ENCODE measurements at places on chromosomes 6 and 20. TPM values are rescaled to one million over a fixed set of nuclear protein-coding genes. Genes with fewer than 3 reads are reported as not detected.

DNA sequence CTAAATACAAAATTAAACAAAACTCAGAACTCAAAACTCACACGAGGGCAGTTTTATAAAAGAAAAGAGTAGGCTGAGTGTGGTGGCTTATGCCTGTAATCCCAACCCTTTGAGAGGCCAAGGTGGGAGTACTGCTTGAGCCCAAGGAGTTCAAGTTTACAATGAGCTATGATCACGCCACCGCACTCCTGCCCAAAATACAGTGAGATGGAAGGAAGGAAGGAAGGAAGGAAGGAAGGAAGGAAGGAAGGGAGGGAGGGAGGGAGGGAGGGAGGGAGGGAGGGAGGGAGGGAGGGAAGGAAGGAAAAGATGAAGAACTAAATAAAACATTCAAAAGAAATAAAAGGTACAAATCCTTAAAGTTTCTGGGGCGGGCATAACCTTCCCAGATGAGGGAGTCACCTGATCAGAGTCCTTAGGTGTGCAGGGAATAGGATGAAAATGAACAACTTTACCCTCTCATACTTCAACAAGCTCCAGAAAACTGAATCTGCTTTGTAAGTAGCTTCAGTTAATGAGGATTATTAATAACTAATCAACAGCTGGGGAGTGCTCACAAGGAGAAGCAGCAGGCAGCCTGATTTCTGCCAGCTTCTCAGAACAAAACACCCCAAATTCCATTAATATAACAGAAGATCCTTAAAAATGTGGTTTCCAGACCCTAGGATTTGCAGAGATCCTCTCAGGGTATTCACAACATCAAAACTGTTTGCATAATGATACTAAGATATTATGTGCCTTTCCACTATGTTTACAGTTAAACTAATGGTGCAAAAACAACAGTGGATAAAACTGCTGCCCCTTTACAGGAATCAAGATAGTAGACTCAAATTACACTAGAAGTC, 21.8 kb downstream of the LMBRD1 start:
- no peak for DNase-seq

DNA sequence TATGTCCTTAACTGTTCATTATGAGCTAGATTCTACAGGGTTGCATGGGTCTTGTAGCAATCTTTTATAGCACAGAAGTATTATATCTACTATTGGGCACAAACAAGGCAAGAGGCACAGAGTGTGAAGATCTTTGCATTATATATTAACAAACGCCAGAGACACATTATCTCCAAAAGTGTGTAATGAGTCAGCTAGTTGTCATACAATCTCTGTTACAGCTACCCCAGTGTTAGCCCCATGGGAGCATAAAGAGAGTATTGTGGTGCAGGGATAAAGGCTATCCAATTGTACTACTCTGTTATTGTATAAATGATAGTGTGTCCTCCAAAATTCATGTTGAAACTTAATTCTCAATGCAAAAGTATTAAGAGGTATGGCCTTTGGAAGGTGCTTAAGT, 148.4 kb upstream of the RIMS1 start:
- no peak for DNase-seq

DNA sequence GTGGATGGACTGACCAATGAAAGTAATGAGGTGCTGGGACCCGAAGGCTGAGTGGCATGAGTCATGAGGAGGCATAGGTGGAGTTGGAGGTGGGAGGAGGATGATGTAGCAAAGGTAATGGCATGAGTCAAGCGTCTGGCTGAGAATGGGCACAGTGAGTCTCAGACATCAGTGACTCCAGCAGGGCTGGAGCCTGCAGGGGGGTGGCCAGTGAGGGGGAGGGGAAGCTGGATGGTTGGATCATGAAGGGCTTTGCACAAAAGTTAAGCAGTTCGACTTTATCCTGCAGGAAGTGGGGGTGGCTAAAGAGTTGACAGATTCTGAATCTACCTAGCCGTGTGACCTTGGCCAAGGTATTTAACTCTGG, 99.0 kb upstream of the IYD start:
- DNase-seq = no peak

DNA sequence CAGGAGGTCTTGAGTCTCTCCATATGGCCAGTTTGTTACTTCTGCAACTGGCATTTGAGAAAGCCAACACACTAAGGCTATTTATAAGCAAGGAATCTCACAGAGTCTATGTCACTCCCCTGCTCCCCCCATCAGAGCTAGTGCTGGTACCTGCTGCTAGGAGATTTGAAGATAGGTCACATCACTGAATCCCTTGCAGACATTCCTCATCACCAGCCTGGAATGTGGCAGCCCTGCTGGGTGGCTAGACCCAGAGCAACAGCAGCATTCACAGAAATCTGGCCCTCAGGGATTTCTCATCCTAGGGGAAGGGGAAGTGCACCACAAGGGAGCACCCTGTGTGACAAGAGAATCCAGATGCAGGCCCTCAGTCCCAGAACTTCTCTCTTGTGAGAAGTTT, 672.1 kb downstream of the HACE1 start:
- DNase-seq = no peak

DNA sequence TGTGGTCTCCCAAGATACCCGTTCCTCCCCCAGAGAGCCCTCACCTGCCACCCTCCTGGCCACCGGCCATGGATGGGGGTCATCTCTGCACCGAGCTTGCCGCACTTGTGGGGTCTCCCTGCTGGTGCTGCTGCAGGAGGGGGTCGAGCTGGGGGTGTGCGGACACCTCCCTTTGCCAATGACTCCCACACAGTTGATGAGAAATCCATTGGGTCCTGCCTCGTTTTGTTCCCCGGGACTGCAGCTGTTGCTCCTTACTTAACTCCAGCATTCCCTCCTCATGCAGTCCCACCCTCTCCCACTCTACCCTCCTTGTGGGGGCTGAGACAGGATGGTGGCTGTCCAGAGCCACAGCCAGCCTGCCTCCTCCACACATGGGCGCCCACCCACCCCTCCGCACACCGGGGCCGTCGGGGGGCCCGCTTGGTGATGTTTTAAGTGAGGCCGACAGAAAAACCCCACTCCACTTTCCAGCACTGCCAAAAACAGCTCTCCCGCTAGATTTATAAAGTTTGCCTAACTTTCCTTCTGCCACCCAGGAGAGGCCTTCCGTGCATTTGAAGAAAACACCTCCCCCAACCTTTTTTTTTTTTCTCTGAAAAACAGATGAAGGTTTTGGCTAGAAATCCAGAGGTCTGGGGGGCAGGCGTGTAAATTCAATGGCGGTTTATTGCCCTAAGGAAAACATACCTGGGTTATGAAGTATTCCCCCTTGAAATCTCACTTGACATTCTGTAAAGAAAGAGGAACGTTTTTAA, 53.5 kb upstream of the APCDD1L start:
- no peak for DNase-seq

DNA sequence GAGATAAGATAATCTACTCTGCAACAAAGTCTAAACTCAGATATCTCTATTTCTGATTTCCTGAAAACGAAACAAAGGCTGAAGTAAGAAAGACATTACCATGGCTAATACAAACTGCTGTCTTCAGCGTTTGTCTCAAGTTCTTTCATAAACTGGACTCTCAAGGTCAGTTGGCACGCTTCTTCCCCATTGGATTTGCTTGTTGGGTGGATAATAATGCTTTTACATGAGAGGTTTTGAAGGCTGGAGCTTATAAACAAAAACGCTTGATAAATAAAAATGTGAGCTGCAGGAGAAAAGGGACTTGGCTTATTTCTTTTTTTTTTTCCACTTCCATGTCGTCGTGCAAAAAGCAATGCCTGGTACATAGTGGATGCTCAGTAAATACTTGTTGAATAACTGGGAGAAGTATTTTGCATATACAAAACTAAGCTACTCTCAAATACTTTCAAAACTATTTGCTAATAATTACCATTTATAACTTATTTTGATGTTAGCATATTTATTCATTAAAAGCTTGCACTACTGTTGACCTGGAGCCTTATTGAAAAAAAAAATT, 65.7 kb upstream of the EEF1A1 start:
- DNase-seq = no peak

- no peak for DNase-seq
Measured at GRCh38 chr20:49030954-49031619, 15.0 kb upstream of the CSE1L start.

DNA sequence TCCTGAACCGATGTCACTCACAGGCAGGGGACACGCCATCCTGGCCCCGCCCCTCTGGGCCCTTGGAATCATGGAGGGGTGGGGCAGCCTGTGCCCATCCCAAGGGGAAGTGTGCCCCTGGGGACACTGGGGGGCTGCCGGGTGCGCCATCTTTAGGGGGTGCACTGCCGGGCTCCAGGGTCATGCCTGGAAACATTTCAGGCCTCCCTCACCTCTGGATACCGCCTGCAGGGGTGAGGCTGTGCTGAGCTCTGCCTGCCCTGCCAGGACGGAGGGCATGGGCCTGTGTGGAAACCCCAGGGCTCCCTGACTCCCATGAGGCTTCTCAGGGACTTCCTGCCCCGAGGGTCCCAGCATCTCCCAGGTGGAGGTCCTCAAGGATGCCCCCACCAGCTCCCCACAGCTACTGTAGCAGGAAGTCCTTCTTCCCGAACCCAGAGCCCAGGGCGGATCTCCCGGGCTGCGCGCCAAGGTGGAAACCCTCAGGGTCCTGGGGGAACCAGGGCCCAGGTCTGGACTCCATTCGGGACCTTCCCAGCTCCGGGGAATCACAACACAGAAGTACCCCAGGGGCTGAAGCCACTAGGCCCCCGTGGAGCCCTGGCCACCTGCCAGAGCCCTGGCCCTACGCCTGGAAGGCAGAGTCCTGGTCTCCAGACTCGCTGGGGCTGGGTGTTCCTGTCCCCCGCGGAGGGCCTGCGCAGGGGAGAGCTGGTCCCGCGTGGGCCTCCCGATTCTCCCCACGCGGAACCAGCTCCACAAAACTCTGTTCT, 15.6 kb downstream of the CHRNA4 start:
- no peak for DNase-seq

Gene PTCHD4
- 2.0 TPM for total RNA-seq

Gene OR2W1
- total RNA-seq = not detected

Gene LGSN
- total RNA-seq = not detected

Gene PARD6B
- 43.3 TPM for total RNA-seq

Gene HSPA1L
- 0.98 TPM for total RNA-seq
